ENCODE measurements at places on chromosomes 1 and 21.

GRCh38 chr1:56447823-56448222, 131.5 kb downstream of the PLPP3 start:
- no peak for DNase-seq

DNA sequence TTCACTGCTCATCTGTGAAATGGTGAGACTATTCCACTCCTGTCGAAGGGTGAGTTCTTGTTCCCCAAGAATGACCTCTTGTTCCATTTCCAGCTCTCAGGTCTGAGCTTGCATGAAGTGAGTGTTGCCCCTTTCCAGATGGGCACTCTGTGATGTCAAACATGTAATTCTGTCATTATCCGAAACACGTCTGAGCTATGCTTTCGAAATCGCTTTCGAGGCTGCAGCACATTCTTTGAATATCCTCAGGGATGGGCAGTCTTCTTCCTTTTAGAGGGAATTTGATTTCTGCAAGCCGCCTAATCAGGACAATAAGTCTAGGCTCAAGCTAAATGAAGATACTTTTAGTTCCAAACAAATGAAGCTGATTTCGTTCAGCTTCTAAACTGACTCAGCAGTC, 15.1 kb downstream of the NFASC start:
- DNase-seq, result no peak

GRCh38 chr1:23916209-23917131, 3.3 kb upstream of the CNR2 start:
- peak; percentile 12 for DNase-seq

- DNase-seq, result no peak
Observed at GRCh38 chr1:9453779-9454418, 85.4 kb upstream of the SLC25A33 start.

DNA sequence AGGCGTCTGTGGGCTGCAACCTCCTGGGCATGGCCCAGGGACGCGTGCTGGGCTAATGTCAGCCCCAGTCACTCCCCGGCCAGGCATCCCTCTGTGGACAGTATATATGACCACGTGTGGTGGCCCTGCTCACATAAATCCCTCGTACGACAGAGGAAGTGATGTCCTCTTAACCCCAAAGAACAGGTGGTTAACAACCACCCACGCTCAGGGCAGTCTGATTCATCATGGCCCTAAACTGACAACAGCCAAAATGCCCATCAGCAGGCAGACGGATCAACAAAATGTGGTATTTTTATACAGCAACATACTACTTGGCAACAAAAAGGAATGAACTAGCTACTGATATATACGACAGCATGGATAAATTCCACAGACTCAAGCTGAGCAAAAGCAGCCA, 51.0 kb downstream of the ECE1 start:
- DNase-seq, result no peak

GRCh38 chr21:45148316-45148990, 74.1 kb downstream of the ADARB1 start:
- DNase-seq, result no peak

- no peak for DNase-seq
Observed at GRCh38 chr1:92756537-92756936, 28.4 kb downstream of the EVI5 start.

- DNase-seq, result no peak
Observed at GRCh38 chr1:214111796-214112195, 124.0 kb downstream of the PROX1 start.

GRCh38 chr1:155326631-155327037, 5.9 kb downstream of the RUSC1 start:
- DNase-seq, result no peak

GRCh38 chr1:205247130-205247921, 19.6 kb downstream of the TMCC2 start:
- DNase-seq, result no peak

Data from T-helper 9 cell (primary cell).